ENCODE measurements at places on chromosomes 7 and 10.
A peak's percentile ranks its signal among the peaks of the same experiment; 100 is the strongest.

DNA sequence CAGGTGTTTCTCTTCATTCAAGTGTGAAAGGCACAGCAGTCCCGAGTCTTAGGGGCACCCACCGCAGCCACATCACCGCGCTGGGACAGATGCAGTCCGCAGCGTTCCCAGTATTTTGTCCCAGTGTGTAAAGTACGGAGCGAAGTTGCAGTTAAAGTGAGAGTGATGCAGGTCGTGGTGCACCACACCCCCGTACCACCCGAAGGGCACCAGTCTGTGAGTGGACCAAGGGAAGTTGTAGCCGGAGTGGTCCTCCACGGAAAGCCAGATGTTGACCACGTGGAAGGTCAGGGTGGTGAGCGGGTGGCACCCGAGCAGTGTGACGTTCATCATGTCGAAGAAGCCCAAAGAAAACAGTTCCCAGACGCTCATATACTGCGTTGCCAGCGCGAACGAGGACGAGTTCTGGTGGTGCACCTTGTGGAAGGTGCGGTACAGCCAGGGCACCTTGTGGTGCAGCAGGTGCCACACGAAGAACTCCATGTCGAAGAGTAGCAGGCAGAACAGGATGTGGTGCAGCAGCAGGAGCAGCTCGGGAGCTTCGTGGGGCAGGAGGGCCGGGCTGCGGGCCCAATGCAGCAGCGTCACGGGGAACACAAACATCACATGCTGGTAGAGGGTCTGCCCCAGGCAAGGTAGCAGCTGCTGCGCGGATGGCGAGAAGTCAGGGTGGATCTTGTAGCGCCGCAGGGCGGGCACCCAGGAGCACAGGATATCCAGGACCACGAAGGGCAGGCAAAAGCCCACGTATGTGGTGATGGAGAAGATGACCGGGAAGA, 526 bp downstream of the CH25H start:
- DNase-seq: no peak

GRCh38 chr7:128703609-128704241, 31.6 kb downstream of the GARIN1A start:
- DNase-seq: no peak

GRCh38 chr10:127813290-127813689, 76.3 kb downstream of the FOXI2 start:
- DNase-seq: no peak

GRCh38 chr10:13987446-13987845, 343.3 kb downstream of the FRMD4A start:
- peak; percentile 71 for DNase-seq

GRCh38 chr7:264541-265191, 25.3 kb upstream of the FOXL3 start:
- no peak for DNase-seq

GRCh38 chr10:22670788-22671187, 43.6 kb downstream of the PIP4K2A start:
- DNase-seq: no peak

DNA sequence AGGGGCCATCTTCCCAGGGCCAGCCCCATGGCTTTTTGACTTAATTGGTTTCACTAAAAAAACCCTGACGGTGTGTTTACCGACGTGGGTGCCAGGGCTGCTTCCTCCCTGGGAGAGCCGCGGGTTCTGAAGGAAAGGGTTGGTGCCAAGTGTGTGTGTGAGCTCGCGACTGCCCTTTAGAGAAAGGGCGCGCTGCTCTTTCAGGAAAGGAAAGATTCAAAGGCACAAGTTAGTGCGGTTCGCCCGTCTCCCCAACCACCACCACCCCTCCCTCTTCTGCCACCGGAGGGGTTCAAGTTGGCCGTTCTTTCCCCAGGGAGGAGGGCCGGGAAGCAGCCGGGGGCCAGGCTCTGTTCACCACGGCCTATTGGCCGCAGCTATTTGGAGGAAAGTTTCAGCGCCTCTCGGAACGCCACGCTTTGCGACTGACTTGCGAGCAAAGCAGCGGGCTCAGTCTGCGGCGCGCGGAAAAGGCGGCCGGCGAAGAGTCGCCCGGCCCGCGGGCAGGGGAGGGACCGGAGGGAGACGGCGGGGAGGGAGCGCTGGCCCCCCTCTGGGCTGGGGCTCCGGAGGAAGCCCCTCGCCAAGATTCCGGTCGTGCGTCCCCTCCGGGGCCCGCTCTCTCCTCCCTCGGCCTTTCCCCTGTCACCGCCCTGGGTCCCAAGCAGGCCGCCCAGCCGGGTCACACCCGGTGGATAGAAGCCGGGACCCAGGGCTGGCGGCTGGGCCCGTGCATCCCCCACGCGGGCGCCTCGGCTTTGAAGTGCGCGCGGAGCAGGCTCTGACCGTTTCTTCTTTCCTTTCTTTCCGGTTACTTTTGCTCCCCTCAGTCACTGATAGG, 165.9 kb upstream of the PPP1R3A start:
- DNase-seq: no peak

DNA sequence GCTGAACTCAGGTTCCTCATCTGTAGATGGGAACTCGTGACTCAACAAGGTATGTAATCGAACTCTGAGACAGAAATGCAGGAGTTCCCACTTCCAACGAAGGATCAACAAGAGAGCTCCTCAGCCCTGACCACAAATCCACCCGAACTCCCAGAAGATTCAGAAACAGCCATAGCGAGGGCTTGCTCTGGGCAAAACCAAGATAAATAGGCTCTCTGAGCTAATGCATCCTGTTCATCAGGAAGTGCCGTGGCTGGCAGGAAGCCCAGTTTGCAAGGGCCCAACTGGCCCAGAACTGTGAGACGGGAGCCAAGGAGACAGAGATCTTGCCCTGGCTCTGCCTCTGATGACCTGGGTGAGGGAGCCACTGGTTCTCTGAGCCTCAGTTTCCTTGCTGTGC, 141.7 kb upstream of the PFKP start:
- no peak for DNase-seq

GRCh38 chr7:121837462-121837861, 35.5 kb upstream of the PTPRZ1 start:
- DNase-seq: no peak

- no peak for DNase-seq
These were observed 38.6 kb downstream of the ZCCHC24 start for GRCh38 chr10:79406683-79407422.

- DNase-seq: peak; percentile 48
These were observed 22.7 kb upstream of the AASS start for GRCh38 chr7:122166740-122167139.

- no peak for DNase-seq
These were observed 346.0 kb upstream of the BMPER start for GRCh38 chr7:33559324-33559710.

- peak; percentile 61 for DNase-seq
These were observed 10.4 kb downstream of the VCL start for GRCh38 chr10:74008212-74008731.

- no peak for DNase-seq
These were observed 447 bp downstream of the RSU1 start for GRCh38 chr10:16816830-16817124.

DNA sequence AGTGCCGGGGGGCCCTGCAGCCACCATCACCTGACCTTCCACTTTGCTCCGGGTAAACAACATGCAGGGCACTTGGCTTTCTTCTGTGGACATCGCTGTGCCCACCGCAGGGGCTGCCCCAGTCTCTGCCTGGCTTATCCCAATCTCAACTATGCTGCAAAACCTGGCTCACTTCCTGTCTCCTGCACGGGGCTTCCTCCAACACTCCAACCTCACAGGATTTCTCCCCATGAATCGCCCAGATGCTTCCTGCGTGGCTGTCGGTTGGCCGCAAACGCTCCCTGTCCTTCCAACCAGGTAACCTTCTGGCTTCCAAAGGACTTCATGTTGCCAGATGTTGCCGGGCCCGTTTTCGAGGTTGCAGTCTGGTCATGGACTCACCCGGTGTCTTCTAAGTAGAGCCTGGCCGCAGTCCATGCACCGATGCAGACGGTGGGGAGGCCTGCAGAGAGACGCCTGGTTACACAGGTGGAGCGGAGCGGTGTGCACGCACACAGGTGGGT, 109.0 kb downstream of the VIPR2 start:
- no peak for DNase-seq

- no peak for DNase-seq
These were observed 92.6 kb downstream of the PTPRE start for GRCh38 chr10:127999297-128000129.

- no peak for DNase-seq
These were observed 12.4 kb upstream of the IGF2BP3 start for GRCh38 chr7:23482686-23483085.

DNA sequence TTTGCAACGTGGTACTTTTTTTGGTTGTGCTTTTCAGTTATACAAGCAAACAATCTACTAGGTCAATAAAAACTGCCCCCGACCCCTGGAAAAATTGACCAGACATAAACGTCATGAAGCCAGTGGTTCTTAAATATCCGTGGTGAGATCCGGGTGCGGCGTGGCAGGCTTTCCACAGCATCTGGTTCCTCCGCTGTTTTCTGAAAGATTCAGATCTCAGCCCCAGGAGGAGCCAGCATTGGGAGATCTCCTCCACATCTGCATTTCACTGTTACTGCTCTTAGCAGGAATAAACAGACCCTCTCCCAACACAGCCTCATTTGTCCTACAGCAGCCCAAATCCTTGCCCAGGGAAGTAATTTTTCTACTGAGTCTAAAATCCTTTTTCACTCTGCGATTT, 664.3 kb upstream of the FOXK1 start:
- DNase-seq: no peak

GRCh38 chr10:46550795-46551700, 5.4 kb downstream of the GPRIN2 start:
- no peak for DNase-seq

GRCh38 chr10:17616403-17617030, 657 bp downstream of the HACD1 start:
- DNase-seq: peak; percentile 56

GRCh38 chr10:75165684-75166622, 44.6 kb upstream of the VDAC2 start:
- DNase-seq: peak; percentile 39

DNA sequence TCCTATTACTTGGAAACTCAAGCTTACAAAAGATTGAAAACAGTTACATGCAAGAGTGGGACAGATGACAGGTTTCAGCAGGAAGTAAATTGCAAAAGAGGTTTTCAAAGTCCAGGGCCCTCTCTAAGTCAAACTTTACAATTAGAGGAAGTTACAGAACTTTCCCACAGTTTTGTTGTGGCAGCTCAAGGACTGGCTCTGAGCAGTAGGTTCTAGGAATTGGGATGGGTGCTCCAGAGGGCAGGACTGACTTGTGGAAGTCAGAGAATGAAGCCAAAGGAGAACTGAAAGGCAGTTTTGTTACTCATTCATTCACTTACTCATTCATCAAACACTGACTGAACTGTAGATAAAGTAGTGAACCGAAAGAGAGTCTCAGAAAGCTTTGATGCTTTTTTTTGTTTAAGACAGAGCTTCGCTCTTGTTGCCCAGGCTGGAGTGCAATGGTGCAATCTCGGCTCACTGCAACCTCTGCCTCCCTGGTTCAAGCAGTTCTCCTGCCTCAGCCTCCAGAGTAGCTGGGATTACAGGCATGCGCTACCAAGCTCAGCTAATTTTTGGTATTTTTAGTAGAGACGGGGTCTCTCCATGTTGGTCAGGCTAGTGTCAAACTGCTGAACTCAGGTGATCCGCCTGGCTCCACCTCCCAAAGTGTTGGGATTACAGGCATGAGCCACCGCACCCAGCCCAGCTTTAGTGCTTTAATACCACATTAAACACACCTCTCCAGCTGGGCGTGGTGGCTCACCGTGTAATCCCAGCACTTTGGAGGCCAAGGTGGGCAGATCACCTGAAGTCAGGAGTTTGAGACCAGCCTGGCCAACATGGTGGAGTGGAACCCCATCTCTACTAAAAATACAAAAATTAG, 66.8 kb upstream of the CCNJ start:
- DNase-seq: no peak

GRCh38 chr7:18550574-18550973, 55.0 kb downstream of the HDAC9 start:
- DNase-seq: no peak

DNA sequence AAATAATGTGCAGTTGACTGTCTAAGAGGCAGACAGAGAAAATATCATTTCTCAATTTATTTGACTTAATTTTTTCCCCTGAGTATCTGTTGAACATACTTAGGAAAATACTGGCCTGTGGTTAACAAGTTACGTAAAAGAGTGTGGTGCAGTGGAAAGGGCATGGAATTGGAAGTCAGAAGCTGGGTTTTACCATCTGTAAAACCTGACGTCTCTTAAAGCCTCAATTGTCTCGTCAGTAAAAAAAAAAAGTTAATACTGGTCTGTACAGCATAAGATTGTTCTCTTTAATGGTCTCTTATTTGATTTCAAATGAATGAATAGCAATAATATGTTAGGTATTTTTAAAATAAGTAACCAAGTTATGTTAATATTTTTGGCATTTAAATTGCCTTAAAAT, 67.8 kb downstream of the PHTF2 start:
- DNase-seq: no peak

GRCh38 chr7:74236284-74236683, 17.9 kb downstream of the RFC2 start:
- DNase-seq: no peak

DNA sequence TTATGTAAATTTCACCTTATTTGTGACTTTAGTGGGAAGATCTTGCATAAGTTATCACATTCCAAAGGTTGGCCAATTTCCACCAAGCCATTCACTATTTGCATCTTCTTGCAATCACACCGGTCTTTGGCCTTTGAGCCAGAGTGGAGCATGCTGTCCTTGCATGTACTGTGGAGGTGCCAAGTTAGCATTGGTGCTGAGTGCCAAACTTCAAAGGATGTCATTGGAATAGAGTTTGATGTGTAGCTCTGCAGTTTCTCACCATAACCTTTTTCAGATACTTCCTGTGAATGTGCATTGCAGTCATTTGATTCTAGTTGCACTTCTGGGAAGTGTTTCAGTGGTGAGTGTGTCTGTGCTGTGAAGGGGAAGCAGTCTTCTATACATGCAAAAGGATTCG, 620.6 kb downstream of the SUGCT start:
- no peak for DNase-seq

DNA sequence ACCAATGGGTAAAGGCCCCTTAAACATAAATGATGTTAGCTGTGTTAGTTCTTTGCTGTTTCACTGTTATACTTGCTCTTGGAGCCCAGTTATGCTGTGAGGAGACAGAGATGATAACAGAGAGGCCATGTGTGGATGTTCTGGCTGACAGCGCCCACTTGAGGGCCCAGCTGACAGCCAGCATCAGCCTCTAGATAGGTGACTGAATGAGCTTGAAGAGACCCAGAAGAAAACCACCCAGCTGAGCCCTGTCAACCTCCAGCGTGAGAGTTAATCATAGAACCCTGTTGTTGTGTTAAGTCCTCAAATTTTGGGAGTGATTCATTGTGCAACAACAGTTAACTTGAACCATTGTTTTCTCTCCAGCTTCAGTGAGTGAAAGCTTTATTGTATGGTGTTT, 91.7 kb downstream of the GLRX3 start:
- DNase-seq: no peak

- DNase-seq: no peak
These were observed 91.6 kb upstream of the COL1A2 start for GRCh38 chr7:94303118-94303517.

DNA sequence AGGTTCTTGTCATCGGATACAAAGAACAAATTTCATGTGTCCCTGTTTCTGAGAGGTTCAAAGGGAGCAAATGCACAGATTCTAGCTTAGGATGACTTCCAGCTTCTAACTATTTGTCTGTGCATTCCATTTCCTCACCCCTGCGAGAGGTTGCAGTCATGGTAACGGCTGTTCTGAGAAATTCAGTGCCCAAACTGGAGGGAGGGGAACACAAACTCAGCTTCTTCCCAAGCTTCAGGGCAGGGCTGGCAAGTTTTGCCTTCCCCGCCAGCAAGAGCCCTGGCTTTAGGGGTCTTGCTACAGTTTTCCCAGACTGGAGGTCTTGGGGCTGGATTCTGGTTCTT, 11.1 kb downstream of the FAS start:
- DNase-seq: no peak

- peak; percentile 44 for DNase-seq
These were observed 63.7 kb downstream of the COL13A1 start for GRCh38 chr10:69865450-69865849.

GRCh38 chr10:90675621-90676020, 182.2 kb downstream of the HTR7 start:
- DNase-seq: peak; percentile 69
